NCI-H1930 (cell line): ENCODE measurements at places on chromosomes 1 and 21.

DNA sequence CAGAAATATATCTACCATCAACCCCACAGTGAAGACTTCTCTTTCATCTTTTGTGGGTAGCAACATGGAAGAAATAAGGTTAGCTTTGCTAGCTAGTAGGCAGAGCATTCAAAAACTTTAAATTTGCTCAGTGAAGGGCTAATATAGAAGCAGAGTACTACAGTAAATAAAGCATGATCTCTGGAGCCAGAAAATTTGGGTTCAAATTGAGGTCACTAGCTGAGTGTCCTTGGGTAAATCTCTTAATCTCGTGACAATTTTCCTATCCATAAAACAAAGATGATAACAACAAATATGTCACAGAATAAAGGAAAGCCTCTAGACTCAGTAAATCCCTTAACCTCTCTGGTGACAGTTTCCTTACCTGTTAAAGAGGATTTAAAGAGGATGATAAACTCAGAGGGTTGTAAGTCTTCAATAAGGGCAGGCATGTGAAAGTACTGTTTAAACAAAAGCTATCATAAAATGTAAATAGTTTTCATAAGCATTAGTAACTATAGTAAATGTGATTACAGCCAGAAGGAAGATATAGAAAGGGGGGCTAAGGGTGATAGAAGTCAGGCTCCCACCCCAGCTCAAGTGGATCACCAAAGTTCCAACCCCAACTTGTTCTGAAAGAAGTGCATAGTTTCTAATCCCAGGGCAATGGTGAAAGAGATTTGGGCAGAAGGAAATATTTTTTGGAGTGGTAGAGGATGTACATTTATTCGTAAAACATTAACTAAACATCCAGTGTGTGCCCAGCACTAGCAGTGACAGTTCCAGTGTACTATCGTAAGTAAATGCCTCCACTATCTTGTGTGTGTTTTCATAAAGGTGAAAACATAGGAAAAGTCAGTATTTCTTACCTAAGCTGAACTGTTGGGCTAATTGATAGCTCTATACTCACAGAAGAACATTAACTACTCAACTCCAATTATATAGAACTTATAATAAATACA is 24.8 kb downstream of the TM2D1 start:
- no peak for DNase-seq

DNA sequence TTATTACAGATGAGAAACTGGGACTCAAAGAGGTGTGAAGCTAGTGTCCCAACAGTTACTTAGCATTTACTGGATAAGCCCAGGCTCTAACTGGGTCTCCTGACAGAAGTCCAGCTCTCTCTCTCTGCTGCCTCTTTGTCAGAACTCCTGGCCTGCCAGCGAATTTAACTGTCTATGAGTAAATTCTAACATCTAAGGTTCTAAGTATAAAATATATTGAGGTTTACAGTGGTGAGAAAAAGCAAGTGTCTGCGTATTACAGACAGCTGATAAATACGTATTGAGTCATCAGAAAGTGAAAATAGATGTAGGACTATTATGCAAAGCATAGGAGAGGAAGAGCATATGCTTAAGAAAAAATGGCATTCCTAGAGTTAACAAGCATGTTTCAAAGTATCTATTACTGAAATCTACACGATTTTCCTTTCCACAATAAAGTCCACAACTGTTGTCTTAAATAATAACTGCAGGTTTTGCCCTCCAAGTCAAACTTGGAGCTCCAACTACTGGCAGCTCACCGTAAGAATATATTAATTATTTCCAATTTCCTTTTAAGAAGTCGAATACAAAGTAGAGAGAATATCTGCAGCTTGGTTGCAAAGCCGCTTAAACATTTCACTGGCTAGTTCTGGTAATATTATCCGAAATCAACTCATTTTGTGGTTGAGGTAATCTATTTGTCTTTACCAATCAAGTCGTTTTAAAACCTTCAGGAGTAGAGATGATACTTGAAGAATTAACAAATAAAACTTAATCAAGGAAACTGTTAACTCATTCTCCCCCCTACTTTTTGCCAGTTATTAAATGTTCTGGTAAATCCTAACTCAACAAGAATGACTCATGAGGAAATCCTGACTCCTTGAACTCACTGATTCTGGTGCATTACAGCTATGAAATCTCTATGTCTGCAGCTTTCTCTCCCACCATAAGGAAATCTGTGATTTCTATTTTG is 1.4 kb upstream of the RGS2 start:
- no peak for DNase-seq

- no peak for DNase-seq
Observed at GRCh38 chr1:17984583-17984982, 123.0 kb upstream of the IGSF21 start.

DNA sequence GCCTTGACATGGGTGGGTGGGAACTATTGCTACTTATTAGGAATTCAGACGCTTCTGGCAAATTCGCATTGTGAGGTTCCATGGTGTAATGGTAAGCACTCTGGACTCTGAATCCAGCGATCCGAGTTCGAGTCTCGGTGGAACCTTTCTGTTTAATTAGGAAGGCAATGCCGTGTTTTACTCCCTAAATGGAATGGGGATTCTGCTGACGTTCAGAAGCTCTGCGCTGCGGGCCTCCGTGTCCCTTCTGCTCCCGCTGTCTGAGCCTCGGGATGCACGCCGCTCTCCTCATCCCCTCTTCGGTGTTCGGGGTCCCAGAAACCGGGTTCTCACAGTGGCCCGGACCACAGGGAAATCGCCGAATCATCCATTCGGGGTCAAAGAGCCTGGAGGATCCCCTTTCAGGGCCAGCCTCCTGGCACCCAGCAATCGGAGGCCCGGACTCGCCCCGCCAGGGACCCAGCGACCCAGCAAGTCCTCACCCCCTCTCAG is 280.3 kb downstream of the FAM72C start:
- DNase-seq: no peak

DNA sequence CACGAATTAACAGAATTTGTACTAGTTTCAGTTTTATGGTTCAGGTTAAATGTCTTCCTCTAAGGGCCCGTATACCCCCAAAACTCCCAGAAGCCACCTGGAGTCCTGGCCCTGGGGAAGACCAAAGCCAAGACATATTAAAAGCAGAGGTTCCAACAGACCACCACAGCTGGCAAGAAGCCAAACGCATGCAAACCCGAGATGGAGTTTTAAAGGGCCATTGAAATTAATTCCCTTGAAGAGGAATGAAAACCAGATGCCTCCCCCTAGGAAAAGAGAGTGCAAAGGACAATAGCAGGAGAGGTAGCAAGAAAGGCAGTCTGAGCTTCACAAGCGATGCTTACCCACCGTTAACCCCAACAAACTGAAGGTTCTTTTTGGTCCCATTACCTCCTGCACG is 48.1 kb downstream of the KANK4 start:
- DNase-seq: no peak

GRCh38 chr1:155287987-155288543 is 10.8 kb downstream of the HCN3 start:
- no peak for DNase-seq

DNA sequence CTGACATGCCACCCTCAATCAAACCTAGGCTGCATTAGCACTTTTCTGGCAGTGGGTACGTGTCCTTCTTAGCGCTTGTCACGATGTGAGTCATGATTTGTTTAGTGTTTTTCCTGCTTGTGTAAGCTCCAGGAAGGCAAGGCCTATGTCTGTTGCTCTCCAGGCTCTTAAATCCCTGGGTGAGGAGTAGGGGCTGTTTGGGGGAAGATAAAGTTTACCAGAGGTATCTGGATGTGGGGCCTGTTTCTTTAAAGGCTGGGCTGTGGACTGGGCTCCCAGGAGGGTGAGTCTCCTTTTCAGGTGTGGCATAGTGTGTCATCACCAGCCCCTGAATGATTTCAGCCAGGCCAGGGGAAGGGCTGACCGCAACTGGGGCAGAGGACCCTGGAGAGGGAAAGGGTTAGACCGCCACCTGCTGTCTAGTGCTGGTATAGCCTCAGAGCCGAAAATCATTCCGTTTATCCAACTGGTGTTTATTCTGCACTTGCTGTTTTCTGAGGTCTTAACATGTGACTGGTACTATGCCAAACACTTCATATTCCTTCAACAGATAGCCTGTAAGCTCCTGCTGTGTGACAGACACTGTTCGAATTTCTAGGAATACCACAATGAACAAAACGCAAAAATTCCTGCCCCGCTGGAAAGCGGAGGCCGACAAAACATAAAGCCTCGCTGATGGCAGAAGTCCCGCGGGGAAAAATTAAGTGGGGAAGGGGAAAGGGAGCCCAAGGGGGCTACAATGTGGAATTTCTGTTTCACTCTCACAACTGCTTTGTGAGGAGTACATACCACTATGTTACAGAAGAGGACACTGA is 9.7 kb downstream of the SERINC2 start:
- DNase-seq: no peak

DNA sequence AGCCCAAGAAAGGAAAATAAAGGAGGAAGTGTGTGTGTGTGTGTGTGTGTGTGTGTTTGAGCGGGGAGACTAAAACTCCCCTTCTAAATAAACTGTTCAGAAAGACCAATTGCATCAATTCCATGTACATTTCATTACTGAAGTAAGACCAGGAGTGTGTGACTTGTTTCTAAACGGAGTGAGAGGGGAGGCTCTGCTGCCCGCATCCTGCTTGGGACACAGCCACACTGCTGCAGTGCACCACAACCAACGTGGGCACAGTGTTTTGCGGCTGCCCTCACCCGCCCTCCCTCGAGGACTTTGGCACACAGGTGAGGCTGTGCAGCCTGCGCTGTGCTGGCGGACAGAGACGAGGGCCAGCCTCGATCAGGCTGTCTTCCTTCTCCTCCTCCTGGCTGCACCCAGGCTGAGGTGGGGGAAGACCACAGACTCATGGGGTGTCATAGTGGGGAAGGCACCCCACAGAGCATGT is 31.0 kb upstream of the H6PD start:
- no peak for DNase-seq

GRCh38 chr1:116558140-116558549 is 12.7 kb downstream of the CD58 start:
- DNase-seq: no peak

- no peak for DNase-seq
Observed at GRCh38 chr1:156549390-156549789, 23.0 kb downstream of the IQGAP3 start.

DNA sequence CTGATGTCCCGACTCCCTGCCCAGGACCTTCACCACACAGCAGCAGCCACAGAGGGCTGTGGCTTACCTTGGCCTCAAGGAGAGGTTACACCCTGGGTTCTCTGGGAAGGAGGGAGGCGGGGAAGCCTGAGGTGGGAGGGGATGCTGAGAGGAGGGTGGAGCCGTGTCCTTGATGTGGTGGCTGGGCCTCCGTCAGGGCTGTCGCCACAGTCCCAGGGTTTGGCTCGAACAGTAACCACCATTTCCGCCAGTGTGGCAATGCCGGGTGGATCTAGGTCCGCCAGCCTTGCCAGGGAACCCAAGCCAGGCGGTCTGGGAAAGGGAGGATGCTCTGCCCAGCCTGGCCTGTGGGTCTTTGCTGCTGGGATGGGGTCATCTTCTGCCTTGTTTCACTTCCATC is 18.4 kb upstream of the CDCA8 start:
- no peak for DNase-seq

DNA sequence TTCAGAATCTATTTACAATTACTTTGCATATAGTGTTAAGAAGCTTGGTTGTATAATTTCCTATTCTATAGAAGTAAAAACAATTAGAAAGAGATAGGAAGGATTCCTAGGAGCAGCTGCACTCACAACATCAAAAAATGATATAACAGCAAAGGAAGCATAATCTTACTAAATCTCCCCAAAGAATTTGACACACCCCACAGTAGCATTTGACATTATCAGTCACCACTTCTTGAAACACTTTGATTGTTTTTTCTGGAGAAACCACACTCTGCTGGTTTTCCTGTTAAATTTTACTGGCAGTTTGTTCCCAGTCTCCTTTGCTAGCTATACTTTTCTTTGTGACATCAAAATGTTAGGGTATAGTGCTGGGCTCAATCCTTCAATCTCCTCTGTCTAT is 100.8 kb upstream of the KIAA1614 start:
- DNase-seq: no peak

DNA sequence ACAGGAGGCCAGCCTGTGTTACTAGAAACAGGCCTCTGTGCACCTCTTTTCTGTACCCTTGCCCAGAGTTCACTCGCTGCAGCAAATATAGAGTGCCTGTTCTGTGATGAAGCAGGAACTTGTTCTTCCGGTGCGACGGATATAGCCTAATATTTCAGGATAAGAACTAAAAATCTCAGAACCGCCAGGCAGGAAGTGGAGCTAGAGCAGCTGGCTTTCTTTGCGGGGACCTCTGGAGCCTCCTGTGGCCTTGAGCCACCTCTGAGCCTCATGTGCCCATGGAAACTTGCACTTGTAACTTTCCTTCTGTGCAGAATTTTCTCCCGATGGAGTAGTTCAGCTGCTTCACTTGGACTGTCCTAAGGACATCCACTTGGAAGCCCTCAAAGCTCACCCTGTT is 44.5 kb upstream of the VAMP3 start:
- DNase-seq: no peak

- no peak for DNase-seq
Observed at GRCh38 chr1:51509773-51510172, 9.3 kb downstream of the EPS15 start.

DNA sequence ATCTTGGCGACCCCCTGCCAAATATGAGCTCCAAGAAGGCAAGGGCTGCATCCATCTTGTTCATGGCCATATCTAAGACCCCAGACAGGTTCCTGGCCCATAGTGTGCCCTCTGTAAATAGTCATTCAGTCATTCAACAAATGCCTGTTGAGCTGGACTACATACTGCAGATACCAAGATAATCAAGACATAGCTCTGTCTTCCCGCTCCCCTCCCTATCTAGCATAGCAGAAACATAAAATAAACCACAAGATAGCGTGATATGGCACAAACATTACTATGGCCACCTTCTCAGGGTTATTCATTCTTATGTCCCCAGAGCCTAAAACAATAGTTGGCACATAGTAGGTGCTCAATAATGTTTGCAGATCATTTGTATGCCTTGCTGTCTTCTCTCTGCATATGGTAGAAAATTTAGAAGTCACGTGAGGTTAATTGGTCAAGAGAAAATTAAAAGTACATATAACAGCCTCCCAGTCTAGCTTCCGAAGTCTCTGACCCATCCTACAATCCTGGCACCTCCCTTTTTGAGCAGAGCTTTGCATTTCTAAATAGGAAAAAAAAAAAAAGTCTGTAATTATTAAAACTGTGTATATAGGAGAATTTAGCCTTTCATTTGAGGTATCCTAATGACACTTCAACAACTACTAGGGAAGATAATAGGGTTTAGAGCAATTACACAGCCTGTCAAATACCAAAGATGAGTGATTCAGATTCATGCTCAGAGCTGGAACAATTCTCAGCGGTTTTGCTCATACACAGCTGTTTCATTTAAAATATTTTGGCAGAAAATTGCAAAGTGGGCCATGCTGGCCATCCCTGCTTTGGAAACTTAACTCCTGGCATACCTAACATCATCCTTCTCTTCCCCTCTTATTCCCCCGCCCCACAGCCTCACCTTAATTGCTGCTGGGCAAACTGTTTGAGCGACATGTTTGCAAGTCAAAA is 219.0 kb downstream of the KAZN start:
- no peak for DNase-seq

GRCh38 chr1:48500541-48501450 is 28.8 kb upstream of the SPATA6 start:
- no peak for DNase-seq

DNA sequence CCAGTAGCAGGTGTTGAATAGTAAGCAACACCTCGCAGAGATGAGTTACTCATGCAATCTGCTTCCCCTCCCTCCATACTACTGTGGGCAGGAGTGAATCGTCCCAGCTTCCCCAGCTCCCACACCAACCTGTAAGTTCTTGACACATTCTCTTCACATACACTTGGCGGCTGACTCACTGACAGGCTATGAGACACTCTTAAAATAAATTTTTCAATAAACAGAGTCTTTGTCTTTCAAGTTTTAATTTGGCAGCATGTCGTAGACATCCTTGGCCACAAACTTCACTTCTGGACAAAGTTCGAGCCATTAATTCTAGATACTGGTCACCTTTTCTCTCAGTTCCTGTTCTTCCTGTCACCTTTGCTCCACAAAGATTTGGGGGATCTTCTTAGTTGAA is 290.7 kb downstream of the TM2D1 start:
- DNase-seq: no peak
